ENCODE measurements at places on chromosomes 4 and X. TPM values are rescaled to one million over a fixed set of nuclear protein-coding genes. Genes with fewer than 3 reads are reported as not detected.

DNA sequence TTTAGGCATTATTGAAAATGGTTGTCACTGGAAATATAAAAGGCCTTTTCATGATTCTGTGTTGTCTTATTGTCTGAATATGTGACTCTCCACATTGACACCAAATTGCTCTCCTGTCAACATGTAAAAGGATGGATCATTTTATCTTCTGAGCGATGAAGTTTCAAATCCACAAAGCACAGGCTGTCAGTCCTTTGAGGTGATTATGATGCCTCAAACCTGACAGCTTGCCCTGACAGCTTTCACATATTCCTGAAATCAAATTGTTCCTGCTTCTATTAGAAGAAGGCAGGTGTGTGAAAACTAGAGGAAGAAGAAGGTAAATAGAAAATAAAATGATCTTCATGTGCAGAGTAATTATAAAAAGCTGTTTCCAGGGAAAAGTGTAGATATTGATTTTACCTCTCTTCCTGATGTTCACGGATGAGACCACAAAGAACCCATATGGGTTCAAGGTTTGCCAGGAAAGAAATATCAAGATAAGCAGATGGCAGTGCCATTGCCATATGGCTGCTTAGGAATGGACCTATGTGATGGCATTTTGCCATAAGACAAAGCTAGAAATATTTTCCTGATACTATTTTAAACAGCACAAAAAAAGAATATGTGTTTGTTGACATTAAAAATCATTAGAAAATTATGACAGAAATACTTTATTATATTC is 1006.3 kb upstream of the AGA start:
- DNase-seq = no peak

GRCh38 chrX:30888526-30889146 is 418 bp downstream of the TAB3 start:
- no peak for DNase-seq

DNA sequence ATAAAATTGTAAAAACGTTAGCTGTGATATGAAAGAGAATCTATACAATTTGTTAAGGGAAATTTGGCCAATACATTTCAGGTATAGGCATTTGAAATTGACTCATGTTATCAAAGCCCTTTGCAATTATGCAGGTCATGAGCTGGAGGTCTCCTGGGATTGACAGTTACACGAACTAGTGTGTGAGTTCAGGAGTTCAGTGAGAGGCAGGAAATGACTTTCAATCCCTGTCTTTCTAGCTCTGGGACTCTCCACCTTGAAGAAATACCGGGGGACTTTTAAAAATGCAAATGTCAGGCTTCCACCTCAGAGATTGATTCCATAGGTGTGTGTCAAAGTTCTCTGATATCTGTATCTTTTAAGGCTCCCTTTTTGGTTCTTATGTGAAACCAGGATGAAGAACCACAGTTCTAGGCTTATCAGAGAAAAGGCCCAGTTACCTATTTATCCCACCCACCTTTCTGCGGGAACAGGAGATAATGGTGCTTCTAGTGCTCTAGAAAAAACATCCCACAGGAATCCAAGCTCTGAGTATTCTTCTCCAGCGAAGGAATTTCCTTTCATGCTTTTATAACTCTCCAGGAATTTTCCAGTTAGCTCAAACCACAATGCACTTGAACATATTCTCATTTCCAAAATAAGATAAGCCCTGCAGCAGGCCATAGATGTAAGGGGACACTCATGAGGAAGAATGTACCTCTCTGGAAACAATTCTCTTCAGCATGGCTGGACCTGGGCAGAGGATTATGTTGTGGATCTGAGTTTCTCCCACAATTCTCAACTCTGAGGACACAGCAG is 501.0 kb downstream of the IDS start:
- DNase-seq = no peak

GRCh38 chr4:86853209-86853608 is 4.0 kb upstream of the SLC10A6 start:
- DNase-seq = no peak

DNA sequence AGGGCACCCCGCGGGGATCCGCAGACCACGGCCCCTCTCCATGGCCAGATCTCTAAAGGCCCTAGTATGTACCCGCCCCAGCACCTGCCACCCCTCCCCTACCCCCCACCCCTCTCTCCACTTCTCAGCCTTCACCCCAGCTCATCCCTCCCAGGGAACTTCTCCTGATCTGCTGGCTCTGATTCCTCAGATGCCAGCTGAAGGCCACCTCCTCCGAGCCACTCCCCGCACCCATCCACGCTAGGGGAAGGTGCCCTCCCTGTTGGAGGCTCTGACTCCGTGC is 11.9 kb downstream of the PSAPL1 start:
- no peak for DNase-seq

DNA sequence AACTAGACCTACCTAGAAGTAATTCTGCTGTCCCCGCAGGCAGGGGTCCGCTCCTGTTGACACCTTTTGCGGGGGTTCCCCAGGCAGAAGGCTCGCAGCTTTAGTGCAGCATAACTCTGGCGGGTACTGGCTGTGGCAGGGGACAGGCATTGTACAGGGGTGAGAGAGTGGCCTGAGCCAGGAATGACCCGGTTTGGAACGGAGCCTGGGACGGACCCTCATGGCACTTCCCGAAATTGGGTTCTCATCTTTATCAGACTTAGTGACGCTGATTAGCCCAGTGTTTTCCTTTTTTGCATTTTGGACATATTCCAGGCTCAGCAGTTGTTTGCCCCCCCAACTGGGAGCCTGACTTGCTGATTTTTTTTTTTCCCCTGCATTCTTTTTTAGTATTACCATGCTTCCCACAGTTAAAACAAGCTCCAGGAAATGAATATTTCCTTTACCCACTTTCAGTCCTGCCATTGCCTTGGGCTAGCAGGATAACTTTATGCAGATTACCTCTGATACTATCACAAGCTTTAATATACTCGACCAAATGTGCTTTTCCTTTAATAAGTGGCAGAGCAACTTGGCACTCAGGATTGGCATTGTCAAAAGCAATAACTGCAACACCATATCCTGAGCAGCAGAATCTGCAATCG is 55.8 kb upstream of the WDR1 start:
- no peak for DNase-seq

GRCh38 chr4:157048248-157048647 is 27.7 kb upstream of the GLRB start:
- no peak for DNase-seq

- DNase-seq = peak; percentile 90
Measured at GRCh38 chr4:1043651-1044468, 32.4 kb downstream of the FGFRL1 start.

GRCh38 chr4:141659539-141659938 is 23.2 kb downstream of the IL15 start:
- DNase-seq = no peak

DNA sequence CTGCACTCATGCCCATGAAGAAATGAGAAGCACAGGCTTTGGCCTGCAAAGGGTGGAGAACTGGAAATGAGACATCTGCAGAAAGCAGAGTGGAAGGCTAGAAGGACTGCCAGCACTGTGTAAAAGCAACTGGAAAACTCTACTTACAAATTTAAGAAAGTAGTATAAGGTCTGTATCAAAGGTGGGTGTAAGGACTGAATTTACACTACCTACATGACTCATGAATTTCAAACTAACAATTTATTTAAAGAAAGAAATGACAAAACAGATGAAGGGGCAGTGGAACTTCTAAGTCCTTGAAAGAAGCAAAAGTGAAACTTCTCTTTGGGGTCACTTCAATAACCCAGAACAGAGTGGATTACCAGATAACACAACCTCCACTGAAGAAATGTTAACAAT is 71.2 kb downstream of the SLC10A7 start:
- no peak for DNase-seq

DNA sequence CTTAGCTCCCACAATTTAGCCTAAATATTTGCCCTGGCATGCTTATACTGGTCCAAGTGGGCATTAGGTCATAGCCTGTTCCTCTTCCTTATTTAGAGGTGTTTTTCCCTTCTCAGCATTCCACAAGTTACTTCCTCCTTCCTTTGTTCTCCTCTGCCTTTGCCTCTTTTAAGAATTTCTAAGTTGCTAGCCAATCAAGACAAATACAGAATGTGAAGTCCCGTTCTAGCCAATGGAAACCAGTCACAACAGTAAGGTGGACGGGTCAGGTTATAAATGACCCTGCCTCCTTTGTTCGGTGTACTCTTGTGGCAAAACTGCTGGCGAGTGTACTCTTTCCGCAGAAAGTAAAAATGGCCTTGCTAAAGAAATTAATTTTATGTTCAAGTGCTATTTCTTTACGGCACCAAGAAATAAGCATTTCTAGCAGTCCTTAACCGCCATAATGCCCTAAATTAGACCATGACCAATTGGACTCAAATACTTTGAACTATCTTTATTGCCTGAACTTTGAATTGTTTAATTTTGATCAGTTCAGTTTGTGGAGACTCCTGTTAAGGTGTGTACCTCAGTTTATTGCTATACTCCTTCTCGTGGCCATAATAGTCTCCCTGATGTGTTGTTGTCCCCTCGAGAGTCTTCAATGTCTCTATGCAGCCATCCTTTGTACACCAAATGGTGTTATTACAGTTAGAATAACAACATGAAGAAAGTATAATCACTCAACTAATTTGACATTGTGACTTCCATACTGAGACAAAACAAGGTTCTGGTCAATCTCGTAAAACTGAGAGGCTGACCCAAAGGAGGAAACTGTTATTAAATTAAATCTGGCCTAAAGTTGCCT is 1.6 kb upstream of the HADH start:
- DNase-seq = no peak

DNA sequence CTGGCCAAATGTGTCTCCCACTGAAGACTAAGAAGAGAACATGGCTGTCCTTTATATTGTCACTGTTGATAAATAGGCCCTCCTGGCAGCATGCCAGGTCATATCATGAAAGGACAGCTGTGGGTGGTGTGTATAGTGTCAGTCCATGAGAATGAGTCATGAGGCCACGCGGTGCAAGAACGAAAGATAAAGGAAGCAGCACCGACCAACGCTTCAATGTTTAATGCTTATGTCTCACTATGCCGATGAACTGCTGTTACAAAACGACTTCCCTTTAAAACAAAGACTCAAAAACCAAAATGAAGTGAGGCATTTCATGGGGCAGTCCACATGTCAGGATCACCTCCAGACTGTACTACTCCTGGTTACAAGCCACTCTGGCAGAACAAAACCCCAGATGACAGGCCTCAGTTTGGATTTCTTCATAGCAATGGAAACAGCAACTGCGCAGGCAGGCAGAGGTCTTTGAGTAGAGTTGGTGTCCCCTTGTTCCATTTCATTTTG is 5.2 kb upstream of the TCEANC start:
- DNase-seq = peak; percentile 71

GRCh38 chr4:93749292-93749761 is 79.2 kb upstream of the ATOH1 start:
- no peak for DNase-seq

- no peak for DNase-seq
Measured at GRCh38 chr4:34676400-34676799, 1567.9 kb downstream of the ARAP2 start.

- no peak for DNase-seq
Measured at GRCh38 chrX:103503163-103503852, 16.0 kb downstream of the RAB40A start.

DNA sequence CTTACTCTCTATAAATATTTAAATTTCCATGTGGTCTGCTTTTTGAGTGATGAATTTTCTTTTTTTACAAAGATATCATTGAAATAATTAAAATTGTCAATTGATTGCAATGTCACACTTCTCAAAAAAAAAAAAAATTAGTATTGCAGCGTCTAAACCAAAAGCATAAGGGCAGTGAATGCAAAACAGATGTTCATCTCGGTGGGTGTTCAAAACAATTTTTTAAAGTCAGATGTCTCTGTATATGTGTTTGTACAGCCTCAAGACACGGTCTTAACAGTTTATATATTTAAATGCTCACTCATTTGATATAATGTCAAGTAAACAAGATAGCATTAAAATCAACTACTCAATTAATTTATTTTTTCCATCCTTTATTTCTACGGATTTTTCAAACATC is 52.3 kb downstream of the PALLD start:
- DNase-seq = no peak

The RS1 gene
- not detected for total RNA-seq

The SUPT20HL1 gene
- not detected for total RNA-seq

The GRK4 gene
- total RNA-seq = 6.3 TPM

The MAGEA2 gene
- not detected for total RNA-seq
